ENCODE measurements at places on chromosomes 7 and 10.

GRCh38 chr7:151269511-151269910, 21.0 kb upstream of the SMARCD3 start:
- DNase-seq: no peak

DNA sequence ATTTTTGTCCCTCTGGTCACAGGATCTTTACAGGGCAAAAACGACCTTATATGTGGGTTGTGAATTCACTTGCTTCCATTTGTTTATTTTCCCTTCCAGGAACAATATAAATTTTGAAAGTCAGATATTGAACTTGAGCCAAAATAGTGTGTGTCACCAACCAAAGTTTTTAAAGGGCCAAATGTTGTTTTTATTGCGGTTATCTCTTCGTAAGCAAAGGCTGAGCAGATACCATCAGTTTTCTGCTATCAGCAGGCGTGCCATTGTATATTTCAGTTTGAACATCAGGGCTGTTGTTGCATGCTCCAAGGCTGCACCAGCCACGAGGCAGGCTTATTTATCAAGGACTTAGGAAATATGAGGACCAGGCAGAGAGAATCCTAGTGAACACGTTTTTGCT, 160.3 kb downstream of the PAXIP1 start:
- DNase-seq: no peak

- no peak for DNase-seq
These were observed 156.7 kb upstream of the TCF7L2 start for GRCh38 chr10:112793202-112793921.

DNA sequence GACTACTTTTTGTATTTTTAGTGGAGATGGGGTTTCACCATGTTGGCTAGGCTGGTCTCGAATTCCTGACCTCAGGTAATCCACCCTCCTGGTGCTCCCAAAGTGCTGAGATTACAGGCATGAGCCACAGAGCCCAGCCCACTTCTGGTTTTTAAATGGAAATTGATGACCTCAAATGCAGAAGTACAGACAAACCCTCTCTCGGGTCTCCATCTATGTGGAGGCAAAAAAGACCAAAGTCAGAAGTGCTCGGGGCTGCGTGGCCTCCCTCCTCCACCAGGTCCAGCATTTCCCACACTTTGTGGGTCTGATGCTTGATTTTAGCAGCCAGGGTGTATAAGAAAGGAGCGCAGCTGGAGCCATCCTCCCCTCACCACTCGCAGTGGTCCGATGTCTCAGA, 187.3 kb upstream of the AUTS2 start:
- no peak for DNase-seq

- no peak for DNase-seq
These were observed 109.8 kb upstream of the NOBOX start for GRCh38 chr7:144513334-144513733.

Measured in GM04504 (cell line).